ENCODE measurements at places on chromosomes 12 and 14. TPM values are rescaled to one million over a fixed set of nuclear protein-coding genes. Genes with fewer than 3 reads are reported as not detected.
A peak's percentile ranks its signal among the peaks of the same experiment; 100 is the strongest.

GRCh38 chr12:76633415-76633814, 73.8 kb upstream of the OSBPL8 start:
- H3K4me3 ChIP-seq, result no peak overlapping the region
- DNase-seq, result no peak
- H3K4me1 ChIP-seq, result peaks cover 13% of the 10 kb centered on the region

GRCh38 chr14:104689109-104689880, at the start of gene INF2:
TSS of gene INF2 (plus strand) at chr14:104689618. CDS start at chr14:104701366, 11,748 bp downstream.
- no peak within 1 kb of the TSS for H3K27ac ChIP-seq
- no peaks in the 10 kb centered on the region for H3K4me1 ChIP-seq
- no peaks in the 10 kb centered on the region for H3K36me3 ChIP-seq
- H3K27me3 ChIP-seq, result no peaks in the 10 kb centered on the region

DNA sequence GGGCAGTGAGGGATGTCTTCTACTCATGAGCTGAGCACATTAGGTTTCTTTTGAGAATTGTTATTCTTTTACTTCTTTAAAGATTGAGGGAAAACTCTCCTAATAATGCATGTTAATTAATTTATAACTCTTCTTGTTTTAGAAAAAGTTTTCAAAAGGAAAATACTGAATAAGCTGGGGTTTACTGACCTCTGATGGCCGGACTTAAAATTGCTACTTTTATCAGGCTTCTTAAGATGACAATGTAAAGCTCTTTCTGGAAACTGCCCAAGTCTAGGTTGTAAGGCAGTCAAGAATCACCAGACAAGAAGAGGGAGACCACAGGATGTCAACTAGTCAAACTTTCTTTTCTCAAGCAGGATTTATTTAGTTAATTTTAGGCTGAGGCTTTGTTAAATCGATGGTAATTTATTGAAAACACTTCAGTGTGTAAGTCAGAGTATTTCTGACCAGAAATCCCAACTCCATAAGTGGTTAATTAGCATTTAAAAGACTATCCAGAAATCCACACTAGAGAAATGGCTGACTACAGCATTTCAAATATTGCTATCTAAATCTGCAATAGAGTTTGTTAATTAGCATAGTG, 82.1 kb downstream of the AVPR1A start:
- H3K27me3 ChIP-seq, result no peaks in the 10 kb centered on the region
- H3K27ac ChIP-seq, result no peak overlapping the region
- no peaks in the 10 kb centered on the region for H3K36me3 ChIP-seq

- H3K36me3 ChIP-seq, result no peaks in the 10 kb centered on the region
- peak; percentile 24 for DNase-seq
- H3K4me1 ChIP-seq, result peaks cover 4% of the 10 kb centered on the region
- H3K27ac ChIP-seq, result no peak overlapping the region
- no peak overlapping the region for H3K4me3 ChIP-seq
Observed at GRCh38 chr14:101119830-101120571, 216.5 kb upstream of the RTL1 start.

GRCh38 chr14:66802962-66803361, 295.0 kb downstream of the GPHN start:
- no peak overlapping the region for H3K27ac ChIP-seq
- H3K27me3 ChIP-seq, result peaks cover 2% of the 10 kb centered on the region
- no peaks in the 10 kb centered on the region for H3K4me1 ChIP-seq
- peaks cover 13% of the 10 kb centered on the region for H3K36me3 ChIP-seq
- no peak for DNase-seq

The TEX22 gene
- 2.7 TPM for total RNA-seq

The SRRM4 gene
- total RNA-seq, result 183 TPM

The CLMN gene
- 17.6 TPM for total RNA-seq

GRCh38 chr12:107684029-107684795, 1.4 kb upstream of the PWP1 start:
- no peak for DNase-seq
- no peaks in the 10 kb centered on the region for H3K36me3 ChIP-seq
- peak overlapping the region; percentile 98 for H3K27ac ChIP-seq
- peaks cover 6% of the 10 kb centered on the region for H3K27me3 ChIP-seq

DNA sequence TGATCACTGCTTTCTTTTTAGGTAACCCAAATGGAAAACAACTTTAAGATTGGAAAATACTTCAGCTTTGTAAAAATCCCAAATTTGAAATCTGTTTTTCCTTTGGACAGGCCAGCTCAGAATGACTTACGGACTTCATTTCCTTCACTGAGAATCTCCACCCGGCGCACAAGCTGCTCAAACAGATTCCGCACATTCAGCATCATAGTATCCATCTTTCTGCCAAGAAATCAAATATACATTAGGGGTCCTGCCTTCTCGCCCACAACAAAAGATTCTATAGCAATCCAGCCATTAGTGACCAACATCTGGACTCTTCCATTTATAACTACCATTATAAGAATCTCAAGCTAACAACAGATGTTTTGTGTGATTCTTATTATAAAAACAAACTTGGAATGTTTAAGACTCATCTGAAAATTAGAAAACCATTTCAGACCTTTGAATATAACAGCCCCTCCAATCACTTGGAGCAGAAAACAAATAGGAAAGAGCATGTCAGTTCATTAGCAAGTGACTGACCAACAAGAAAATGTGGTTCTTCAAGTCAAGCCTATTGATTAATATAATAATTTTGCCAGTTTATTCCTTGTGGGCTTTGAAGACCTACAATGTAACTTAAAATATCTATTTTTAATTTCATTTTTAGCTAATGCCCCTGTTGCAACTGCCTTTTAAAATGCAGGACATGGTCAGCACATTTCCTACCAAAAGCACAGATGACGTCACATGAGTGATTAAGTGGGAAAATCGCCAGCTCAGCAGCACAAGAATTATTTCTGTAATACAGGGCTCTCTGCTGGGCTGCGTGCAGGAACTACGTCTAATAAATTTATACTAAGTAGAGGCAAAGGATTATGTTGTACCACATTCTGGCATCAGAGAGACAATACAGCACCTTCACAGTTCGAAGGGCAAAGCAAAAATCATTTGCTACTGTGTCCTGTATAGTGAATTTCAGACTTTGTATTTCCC, 8.5 kb downstream of the RACGAP1 start:
- peaks cover 33% of the 10 kb centered on the region for H3K4me1 ChIP-seq
- H3K4me3 ChIP-seq, result no peak overlapping the region
- H3K27me3 ChIP-seq, result peaks cover 2% of the 10 kb centered on the region
- peak overlapping the region; percentile 12 for H3K27ac ChIP-seq
- no peaks in the 10 kb centered on the region for H3K36me3 ChIP-seq

DNA sequence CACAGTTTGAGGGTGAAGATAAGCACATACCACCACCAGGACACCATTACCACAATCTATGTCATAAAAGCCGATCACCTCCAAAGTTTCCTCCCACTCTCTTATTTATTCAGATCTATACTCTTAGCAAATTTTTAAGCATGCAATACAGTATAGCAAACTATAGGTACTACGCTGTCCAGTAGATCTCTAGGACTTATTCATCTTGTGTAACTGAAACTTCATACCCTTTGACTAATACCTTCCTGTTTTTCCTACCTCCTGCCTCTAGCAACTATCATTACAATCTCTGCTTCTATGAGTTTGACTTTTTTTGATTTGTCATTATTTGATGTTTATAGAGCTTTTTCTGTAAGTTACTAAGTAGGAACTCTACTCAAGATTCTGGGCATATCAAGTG, 84.5 kb upstream of the MANSC4 start:
- no peak for DNase-seq
- no peak overlapping the region for H3K27ac ChIP-seq
- H3K4me1 ChIP-seq, result peaks cover 2% of the 10 kb centered on the region
- no peak overlapping the region for H3K4me3 ChIP-seq
- H3K36me3 ChIP-seq, result no peaks in the 10 kb centered on the region

DNA sequence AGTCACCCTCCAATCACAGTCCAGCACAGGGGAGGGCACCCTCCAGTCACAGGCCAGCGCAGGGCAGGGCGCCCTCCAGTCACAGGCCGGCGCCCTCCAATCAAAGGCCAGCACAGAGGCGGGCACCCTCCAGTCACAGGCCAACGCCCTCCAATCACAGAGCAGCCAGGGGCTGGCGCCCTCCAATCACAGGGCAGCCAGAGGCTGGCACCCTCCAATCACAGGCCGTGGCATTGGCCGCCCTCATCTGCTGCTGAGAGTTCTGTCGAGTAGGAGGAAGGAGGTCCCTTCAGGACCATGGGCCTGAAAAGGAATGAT, 26.6 kb downstream of the DDX51 start:
- no peak overlapping the region for H3K27ac ChIP-seq
- no peak overlapping the region for H3K4me3 ChIP-seq

GRCh38 chr14:29390081-29390832, 537.4 kb downstream of the PRKD1 start:
- no peaks in the 10 kb centered on the region for H3K27me3 ChIP-seq
- H3K4me3 ChIP-seq, result peak overlapping the region; percentile 60
- peaks cover 19% of the 10 kb centered on the region for H3K4me1 ChIP-seq

- peak overlapping the region; percentile 59 for H3K4me3 ChIP-seq
- peaks cover 2% of the 10 kb centered on the region for H3K27me3 ChIP-seq
- H3K27ac ChIP-seq, result no peak overlapping the region
- no peak for DNase-seq
- H3K36me3 ChIP-seq, result no peaks in the 10 kb centered on the region
- peaks cover 15% of the 10 kb centered on the region for H3K4me1 ChIP-seq
Observed at GRCh38 chr12:50924439-50925341, 27.7 kb upstream of the HIGD1C start.

All from glutamatergic neuron (in vitro differentiated cells).